ENCODE measurements at places on chromosomes 11 and 22.
A peak's percentile ranks its signal among the peaks of the same experiment; 100 is the strongest.

DNA sequence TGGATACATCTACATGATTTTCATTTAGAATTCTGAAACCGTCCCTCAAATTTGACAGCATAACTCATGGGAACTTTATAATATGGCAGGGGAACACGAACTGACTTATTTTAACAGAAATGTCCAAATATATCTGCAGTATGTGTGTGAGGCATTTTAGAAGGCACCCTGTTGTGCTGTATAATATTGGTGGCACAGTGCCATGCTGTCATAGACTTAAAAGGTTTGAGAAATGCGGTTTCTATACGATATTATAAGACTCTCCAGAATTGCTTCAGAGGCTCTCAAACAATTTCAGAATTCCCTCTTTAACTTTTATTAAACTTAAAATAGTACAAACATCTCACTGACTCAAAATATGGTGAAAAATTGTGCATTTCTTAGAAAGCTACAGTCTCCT lies 181.6 kb downstream of the MSANTD4 start:
- DNase-seq, result no peak

DNA sequence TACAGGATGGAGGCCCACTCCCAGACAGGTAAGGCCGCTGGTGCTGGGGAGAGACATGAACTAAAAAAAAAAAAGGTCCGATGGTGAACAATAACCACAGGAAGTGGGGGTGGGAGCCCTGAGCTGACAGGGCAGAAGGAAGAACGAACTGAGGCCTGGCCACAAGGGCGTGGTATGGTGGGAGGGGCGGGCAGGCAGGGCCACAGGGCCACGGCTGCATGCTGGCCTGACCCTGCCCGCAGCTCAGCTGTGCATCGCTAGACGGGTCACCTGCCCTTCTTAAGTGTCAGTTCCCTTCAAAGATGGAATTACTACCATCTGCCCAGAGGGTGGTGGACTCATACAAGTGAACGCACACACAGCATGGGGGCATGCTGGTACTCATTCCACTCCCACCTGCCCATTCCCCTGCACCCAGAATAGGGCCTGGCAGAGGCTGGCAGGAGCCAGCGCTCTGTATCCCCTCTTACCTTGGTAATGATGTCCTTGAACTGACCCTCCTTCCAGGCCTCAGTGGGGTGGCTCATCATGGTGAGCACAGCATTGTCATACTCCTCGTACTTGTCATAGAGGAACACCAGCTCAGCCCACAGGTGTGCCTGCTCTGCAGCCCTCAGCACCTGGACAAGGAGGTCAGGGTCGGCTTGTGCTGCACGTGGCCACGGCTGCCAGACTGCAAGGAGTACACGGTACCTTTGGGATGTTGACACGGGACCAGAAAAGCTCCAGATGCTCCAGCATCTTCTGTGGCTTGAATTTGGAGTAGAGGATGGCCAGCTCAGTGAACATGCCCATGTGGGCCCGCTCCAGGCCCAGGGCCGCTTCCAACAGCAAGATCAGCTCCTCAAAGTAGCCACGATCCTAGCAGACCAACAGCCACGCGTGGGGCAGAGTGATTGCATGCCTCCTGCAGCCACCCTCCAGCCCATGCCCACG lies 17.5 kb upstream of the SLC25A1 start:
- DNase-seq, result no peak

GRCh38 chr11:125364121-125364826 lies 131.8 kb downstream of the FEZ1 start:
- no peak for DNase-seq

GRCh38 chr22:37627545-37627944 lies 11.9 kb upstream of the SH3BP1 start:
- DNase-seq, result peak; percentile 64

GRCh38 chr22:38973289-38974169 lies 8.6 kb upstream of the APOBEC3B start:
- peak; percentile 57 for DNase-seq

DNA sequence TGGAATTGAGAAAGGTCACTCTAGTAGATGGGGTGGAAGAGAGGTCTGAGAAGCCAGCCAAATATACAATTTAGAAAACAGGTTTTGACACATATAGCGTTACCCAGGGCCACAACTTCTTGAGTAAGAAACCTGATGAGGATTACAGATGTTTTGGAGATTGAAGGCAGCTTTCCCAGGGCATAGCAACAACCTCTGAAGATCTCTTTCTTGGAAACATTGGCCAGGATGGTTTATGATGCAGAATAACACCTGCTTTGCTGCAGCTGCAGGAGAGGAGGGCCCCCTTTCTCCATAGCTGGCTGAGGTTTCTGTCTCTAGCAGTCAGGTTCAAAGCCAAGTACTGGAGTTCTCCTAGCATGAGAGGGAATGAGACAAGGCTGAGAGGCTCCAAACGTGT lies 75.1 kb upstream of the NUP50 start:
- DNase-seq, result no peak

- no peak for DNase-seq
These were observed 147.6 kb downstream of the ME3 start for GRCh38 chr11:86524620-86525352.

GRCh38 chr22:22372086-22372485 lies 127.5 kb downstream of the VPREB1 start:
- no peak for DNase-seq

- no peak for DNase-seq
These were observed 2.5 kb downstream of the AMOTL1 start for GRCh38 chr11:94770563-94771120.

GRCh38 chr11:115503083-115503885 lies 931 bp downstream of the CADM1 start:
- peak; percentile 5 for DNase-seq

DNA sequence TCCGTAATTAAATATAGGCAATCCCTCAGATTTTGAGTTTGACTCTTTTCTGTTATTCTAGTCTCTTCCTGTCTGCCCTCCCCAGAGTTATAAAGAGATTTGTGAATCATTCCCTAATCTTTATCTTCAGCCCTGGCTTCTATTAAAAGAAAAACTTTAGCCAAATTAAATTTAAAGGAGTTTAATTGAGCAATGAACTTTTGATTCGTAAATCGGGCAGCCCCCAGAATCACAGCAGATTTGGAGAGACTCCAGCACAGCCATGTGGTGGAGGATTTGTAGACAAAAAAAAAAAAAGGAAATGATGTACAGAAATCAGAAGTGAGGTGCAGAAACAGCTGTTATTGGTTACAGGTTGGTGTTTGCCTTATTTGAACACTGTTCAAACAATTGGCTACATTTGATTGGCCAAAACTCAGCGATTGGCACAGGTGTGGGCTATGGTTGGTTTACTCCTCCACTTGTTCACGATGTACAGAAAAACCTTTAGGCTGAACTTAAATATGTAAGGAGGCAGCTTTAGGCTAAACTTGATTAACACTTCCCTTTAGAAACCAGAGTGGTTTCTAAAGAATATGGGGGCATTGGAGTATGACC lies 2.3 kb upstream of the ALKBH8 start:
- DNase-seq, result no peak

GRCh38 chr11:57598831-57599155 lies 1.3 kb downstream of the SERPING1 start:
- DNase-seq, result no peak

DNA sequence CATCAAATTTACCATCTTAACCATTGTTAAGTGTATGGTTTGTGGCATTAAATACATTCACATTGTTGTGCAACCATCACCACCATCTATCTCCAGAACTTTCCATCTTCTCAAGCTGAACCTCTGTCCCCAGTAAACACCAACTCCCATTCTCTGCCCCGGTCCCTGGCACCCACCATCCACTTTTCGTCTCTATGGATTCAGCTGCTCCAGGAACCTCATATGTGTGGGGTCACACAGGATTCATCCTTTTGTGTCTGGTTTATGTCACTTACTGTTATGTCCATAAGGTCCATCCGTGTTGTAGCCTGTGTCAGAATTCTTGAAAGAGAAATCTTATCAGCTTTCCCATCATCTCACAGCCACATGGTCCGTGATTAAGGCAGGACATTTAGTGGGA lies 16.3 kb downstream of the TSPAN32 start:
- DNase-seq, result no peak

- no peak for DNase-seq
These were observed 9.9 kb downstream of the OTOG start for GRCh38 chr11:17556999-17557398.

DNA sequence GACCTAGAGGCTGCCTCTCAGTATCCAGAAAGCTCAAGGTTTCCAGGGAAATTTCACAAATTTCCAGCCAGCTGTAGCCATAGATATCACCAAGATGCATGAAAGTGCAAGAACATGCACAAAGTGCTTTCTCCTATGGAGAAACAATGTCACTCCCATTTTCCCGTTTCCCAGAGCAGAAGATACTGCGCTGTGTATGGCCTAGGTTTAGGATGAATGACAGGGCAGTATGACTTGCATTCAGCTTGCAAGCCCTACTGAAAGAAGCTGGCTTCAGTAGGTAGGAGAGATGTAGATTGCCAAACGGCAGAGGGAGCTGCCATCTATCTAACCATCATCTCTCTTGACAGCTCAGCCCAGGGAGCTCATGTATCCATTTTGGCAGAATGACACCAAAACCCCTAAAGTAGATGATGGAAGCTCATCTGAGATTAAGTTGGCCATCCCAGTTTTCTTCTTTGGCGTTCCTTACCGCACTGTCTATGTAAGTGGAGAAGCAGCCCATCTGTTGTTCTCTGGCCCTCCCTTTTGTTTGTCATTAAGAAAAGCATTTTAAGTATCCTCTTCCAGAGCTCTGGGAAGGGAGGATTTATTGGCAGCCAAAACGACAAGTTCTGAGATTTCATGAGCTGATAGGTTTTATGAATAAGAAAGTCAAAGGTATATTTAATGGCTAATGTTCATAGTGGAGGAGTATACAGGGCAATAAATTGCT lies 4.6 kb downstream of the TECTA start:
- no peak for DNase-seq

GRCh38 chr11:124123622-124124021 lies 8.4 kb downstream of the VWA5A start:
- no peak for DNase-seq

GRCh38 chr11:16382186-16382585 lies 25.8 kb upstream of the SOX6 start:
- DNase-seq, result no peak

GRCh38 chr11:65492387-65492636 lies 6.5 kb upstream of the MALAT1 start:
- DNase-seq, result no peak

DNA sequence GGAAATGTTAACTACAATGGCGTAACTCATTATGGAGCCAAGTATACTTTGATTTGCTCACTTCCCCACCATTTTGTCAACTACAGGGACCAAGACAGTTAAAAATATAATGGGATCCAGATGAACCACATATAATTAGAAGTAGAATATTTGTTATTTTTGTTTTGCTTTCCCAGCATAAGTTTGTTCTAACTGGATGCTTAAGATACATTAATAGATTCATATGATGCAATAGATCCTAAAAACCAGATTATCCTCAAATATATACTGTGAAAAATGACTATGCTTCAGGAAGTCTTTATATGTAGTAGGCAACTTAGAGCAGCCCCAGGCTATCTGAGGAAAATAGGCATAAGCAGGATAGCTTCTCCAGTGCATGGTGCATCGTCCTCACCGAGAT lies 38.3 kb downstream of the SESN3 start:
- DNase-seq, result no peak

DNA sequence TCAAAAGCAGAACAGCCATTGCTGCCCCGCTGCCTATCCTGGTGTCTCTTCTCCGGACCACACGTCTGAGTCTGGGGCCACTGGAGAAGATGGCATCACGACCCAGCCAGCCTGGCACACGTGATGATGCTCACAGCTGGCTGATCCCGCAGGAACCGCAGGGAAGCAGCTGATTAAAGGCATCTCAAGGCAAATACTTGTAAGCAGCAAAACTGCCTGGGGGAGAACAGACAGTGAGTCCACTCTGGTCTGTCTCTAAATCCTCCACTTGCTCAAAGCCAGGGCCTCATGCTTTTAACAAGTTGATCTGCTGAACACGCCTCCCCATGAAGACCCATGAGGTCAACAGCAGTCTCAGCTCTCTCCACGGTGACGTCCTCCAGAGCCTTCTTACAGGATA lies 108.6 kb downstream of the BRD1 start:
- DNase-seq, result no peak

DNA sequence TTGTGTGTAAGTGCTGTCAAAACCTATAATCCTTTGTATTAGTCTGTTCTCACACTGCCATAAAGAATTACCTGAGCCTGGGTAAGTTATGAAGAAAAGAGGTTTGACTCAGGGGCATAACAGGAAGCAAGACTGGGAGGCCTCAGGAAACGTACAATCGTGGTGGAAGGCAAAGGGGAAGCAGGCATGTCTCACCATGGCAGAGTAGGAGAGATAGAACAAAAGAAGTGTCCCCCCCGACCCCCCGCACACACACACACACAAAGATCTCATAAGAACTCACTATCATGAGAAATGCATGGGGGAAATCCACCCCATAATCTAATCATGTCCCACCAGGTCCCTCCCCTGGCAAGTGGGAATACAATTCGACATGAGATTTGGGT lies 2.3 kb upstream of the USP28 start:
- no peak for DNase-seq

- no peak for DNase-seq
These were observed 27.1 kb downstream of the KCNQ1OT1 start for GRCh38 chr11:2672553-2673249.

- DNase-seq, result no peak
These were observed 5.1 kb upstream of the STIP1 start for GRCh38 chr11:64180891-64181290.

GRCh38 chr11:100687054-100687629 lies at the start of gene ARHGAP42:
TSS of gene ARHGAP42 (plus strand) at chr11:100687288. CDS start at chr11:100687679, 391 bp downstream.
- DNase-seq, result peak; percentile 14

GRCh38 chr11:9615031-9615451 lies 41.6 kb downstream of the WEE1 start:
- no peak for DNase-seq

- DNase-seq, result no peak
These were observed 217.0 kb upstream of the PGR start for GRCh38 chr11:101346591-101346990.

DNA sequence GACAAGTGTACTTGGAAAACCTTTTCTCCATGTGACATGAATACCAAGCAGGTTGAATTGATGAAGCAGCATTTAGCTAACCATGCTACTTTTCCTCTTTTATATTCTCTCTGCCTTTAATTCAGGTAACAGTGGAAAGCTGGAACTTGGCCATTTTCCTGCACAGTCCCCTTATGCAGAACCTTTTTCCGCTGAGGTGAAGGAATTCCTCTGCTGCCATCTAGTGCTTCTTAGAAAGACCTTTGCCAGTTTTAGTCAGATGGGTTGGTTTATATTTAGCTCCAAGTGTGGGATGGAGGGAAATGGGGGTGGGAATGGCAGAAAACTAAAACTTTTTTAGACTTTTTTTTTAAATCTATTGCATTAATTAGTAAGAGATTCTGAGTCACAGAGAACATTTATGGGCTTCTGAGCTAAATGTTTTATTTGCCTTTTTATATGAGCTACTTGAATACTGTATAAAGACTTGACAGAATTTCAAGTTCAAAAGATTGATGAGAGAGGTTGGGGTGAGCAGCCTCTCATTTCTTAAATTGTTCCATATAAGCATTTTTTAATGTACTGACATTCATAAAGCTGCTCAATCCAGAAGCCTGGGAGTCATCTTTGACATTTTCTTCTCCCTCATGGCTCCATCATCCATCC lies 153.9 kb upstream of the ZC3H12C start:
- DNase-seq, result no peak
